ENCODE measurements at places on chromosomes 5 and 9.

GRCh38 chr9:82148901-82149461, 160.4 kb downstream of the SPATA31D1 start:
- DNase-seq, result no peak

DNA sequence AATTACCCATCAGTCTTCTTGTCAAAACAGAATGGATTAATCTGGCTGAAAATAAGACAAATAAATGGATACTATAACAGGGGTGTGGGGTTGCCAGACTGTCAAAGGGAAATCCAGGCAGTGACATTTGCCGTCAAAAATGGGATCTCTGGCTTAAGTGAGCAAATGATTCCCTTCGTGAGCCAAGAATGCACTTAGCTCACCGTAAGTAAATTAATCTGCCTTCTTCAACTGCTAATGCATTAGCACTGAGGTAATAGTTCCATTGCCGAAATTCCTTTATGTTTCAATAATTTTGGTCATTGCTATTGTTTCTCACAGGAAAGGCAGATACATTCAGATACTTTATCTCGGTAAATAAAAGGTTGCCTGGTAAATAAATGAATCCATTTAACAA, 377.8 kb downstream of the KIAA0825 start:
- DNase-seq, result no peak

GRCh38 chr5:143877196-143877595, 65.2 kb downstream of the HMHB1 start:
- no peak for DNase-seq

DNA sequence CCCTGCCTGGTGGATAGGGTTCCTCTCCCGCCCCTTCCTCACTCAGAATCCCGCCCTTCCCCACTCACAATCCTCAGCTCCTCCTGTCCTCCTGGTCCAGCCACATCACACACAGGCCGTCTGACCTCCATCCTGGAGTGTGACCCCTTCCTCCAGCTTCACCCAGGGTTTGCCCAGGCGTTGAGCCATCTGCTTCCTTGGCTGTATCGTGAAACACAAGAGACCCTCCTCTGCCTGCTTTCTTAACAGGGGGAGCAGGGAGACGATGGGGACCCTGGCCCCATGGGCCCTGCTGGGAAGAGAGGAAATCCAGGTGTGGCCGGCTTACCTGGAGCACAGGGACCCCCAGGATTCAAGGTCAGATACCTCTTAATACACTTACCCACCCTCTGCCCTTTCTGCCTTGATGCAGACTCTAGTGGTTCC, 32.3 kb upstream of the ORM1 start:
- no peak for DNase-seq

- no peak for DNase-seq
Observed at GRCh38 chr9:134783699-134784039, 96.9 kb upstream of the FCN2 start.

DNA sequence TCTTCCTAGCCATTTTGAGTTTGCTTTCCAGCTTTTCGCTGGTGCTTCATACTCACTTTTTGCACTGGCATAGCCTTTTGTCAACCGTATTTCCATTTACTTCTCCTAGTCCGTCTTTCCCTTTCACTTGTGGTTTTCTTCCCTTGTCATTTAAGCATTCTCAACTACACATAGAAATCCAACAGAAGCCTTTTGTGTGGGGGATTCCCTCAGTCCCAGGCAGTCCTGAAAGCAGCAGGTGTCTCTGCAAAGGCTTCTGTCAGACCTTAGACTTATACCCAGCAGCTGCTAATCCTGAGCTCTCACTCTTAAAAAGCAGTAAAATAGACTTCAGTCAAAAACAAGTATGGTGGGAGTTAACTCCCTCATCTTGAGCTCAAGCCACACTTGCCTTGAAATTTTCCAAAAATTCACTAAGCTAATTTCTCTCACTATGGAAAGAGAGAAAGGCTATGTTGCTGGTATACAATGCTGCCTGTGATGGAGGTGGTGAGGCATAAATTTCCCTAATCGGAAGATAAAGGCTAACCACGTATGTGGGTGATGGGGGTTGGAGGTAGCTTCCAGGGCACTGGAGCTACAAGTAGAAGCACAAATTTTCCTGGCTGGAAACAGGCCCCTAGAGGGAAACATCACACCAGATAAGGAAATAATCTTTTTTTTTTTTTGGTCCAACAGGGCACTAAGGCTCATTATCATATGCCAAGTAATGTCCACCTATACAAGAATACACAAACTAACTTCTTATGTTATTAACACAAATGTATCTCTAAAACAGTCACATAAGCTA, 34.8 kb upstream of the IFNK start:
- no peak for DNase-seq

DNA sequence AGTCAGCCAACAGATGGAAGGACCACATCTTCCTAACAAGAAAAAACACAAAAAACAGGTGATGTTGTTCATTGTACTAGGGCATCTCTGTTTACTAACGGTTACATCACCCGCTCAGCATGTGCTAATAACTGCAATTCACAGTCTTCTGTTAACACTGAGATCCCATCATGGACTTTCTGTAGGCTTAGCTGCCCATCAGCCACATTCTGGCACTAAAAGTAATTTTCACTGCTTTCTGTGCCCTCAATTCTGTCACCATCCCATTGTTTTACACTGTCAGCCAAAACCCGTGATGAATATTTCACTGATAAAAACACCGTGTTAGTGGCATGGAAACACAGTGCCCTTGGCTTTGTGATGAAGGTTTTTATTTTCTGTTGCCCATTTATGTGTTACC, 64.6 kb downstream of the CAST start:
- no peak for DNase-seq

All from T-cell (primary cell).